ENCODE measurements at places on chromosomes 3 and 15.

- DNase-seq = no peak
Measured at GRCh38 chr3:43531835-43532234, 90.0 kb downstream of the ANO10 start.

- DNase-seq = no peak
Measured at GRCh38 chr15:39602143-39602542, 21.3 kb downstream of the THBS1 start.

GRCh38 chr15:67089217-67090193 is 24.1 kb downstream of the SMAD3 start:
- peak; percentile 56 for DNase-seq

DNA sequence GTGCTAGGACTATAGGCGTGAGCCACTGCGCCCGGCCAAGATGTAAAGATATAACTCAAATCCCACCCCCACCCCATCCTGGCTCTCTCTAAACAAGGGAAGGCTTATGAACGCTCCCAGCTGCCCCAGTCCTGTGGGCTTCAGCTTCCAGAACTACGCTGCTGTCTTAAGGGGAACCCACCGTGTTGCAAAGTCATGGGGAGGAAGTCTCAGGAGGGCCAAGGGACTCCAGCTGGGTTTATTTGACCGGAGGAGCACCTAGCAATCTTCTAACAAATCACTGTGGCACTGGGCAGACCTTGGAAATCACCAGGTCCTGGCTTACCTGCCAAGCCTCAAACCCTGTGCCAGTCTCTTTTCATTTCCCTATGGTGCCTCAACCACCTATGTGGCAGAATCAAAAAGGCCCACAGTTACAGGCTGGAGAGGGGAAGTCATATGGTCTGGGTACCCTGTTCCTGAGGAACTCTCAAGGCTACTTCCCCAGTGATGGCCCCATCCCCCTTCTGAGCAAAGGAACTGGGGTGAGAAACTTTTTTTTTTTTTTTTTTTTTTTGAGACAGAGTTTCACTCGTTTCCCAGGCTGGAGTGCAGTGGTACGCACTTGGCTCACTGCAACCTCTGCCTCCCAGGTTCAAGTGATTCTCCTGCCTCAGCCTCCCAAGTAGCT is 83.4 kb downstream of the RBPMS2 start:
- DNase-seq = peak; percentile 35

DNA sequence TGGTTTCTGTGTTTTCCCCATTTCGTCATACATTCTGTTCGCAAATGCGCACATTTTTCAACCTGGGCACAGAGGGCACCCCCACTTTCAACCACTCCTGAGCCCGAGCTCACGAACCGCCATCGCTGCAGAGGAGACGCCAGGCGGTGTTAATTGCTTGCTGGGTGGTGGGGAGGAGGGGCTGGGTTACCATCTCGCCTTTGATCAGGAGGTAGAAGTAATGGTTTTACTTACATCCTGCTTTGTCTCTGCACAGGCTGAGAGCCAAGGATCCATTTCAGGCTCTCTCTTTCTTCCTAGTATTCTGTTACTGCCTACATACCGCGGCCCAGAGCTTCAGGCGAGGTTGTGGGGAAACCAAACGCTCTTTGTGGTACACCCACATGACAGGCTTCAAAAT is 177.3 kb upstream of the WNT5A start:
- DNase-seq = no peak

DNA sequence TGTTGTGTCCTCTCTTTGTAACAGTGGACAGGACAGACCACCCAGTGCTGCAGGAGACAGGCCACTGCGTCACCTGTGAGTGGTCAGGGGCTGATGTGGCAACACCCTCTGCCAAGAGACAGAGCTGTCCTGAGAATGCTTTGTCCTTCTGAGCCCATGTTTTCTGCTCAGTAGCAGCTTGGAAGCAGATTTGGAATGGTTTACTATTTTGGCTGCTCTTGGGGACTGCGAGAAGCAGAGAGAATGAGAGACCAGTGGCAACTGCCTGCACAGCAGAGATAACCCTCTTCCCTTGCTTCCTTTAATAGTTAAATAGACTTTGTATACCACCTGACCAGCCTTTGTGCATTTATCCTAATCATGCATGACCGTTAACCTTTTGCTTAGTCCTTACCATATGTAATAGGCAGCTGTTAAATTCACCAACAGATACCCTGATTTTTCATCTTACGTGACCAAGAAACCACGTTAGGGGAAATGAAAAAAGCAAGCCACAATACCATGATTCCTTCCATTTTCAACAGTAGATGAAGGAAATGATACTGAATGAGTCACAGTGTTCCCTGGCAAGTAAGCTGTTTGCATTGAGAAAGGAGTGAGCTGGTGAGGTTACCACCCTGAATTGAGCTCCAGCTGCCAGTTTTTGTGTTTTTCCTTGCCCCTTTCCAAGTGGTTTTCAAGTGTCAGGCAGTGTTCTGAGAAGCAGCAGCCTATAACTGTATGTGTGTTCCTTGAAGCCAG is 35.5 kb downstream of the B3GALNT1 start:
- peak; percentile 53 for DNase-seq

DNA sequence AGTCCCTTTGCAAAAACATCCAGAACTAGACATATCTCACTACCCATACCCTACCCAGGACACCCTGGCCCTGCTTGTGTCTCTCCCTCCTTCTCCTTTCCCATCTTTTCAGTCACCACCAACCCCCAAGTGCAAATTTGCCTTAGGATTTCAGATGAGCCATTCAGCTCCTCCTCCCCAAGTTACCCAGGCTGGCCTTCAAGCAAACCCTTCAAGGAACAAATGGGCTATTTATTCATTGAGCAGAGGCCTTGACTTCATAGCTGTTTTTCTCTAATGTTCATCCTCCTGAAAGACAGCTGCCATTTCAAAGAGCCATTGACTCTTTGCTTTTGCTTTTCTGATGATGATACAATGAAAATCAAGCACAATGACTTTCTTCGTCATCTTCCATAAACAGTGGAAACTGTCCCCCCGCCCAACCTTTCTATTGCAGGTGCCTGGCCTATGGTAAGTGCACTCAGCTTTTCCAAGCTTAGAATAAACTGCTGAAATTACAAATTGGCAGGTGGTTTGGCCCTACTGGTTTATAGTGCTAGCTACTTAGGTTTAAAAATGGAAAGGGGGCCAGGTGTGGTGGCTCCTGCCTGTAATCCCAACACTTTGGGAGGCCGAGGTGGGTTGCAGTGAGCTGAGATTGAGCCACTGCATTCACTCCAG is 26.1 kb upstream of the KLHL6 start:
- no peak for DNase-seq

GRCh38 chr3:72270072-72270681 is 485.2 kb upstream of the PROK2 start:
- DNase-seq = peak; percentile 89

- DNase-seq = no peak
Measured at GRCh38 chr3:43239755-43240154, 46.6 kb upstream of the SNRK start.

All from NB4 (cell line).